ENCODE measurements at places on chromosomes 16 and 17. TPM values are rescaled to one million over a fixed set of nuclear protein-coding genes. Genes with fewer than 3 reads are reported as not detected.

The ABCC12 gene
- total RNA-seq = 0.15 TPM

The ETV4 gene
- not detected for total RNA-seq

The CTRB2 gene
- total RNA-seq = not detected

The DNASE1L2 gene
- 0.66 TPM for total RNA-seq

The TAT gene
- 212 TPM for total RNA-seq

The C16orf95 gene
- total RNA-seq = not detected

The KCNH4 gene
- not detected for total RNA-seq

The KRT20 gene
- not detected for total RNA-seq

The HCRT gene
- total RNA-seq = not detected

The TEKT5 gene
- total RNA-seq = not detected

The PIGQ gene
- 22.2 TPM for total RNA-seq

The UMOD gene
- total RNA-seq = not detected

The OR2C1 gene
- not detected for total RNA-seq

The CD300H gene
- total RNA-seq = 1.5 TPM

The CHST4 gene
- total RNA-seq = 0.66 TPM

The PYCARD gene
- 50.2 TPM for total RNA-seq

The SPAG5 gene
- total RNA-seq = 4.1 TPM

The SLC16A6 gene
- 4.1 TPM for total RNA-seq

The MEIOC gene
- total RNA-seq = not detected

The PRR29 gene
- 0.15 TPM for total RNA-seq

The KRTAP9-1 gene
- not detected for total RNA-seq

The FSCN2 gene
- 1.6 TPM for total RNA-seq

The PHOSPHO1 gene
- total RNA-seq = not detected

The FAM20A gene
- 28.8 TPM for total RNA-seq

The TP53TG3F gene
- total RNA-seq = not detected

The AANAT gene
- not detected for total RNA-seq

The STX1B gene
- total RNA-seq = 2.6 TPM

The IGFALS gene
- 0.44 TPM for total RNA-seq

The ABHD15 gene
- total RNA-seq = 9.8 TPM

The BAIAP2 gene
- total RNA-seq = 37.6 TPM

The ATF7IP2 gene
- 9.4 TPM for total RNA-seq

The CDK3 gene
- 9.5 TPM for total RNA-seq

The CFAP52 gene
- total RNA-seq = 0.66 TPM

The PRSS33 gene
- not detected for total RNA-seq

The CCR7 gene
- 1.0 TPM for total RNA-seq

The C1QTNF8 gene
- total RNA-seq = not detected

The TNP2 gene
- total RNA-seq = not detected

The SLC25A11 gene
- 42.6 TPM for total RNA-seq

The SUPT6H gene
- total RNA-seq = 69.9 TPM

The TMEM238L gene
- 0.66 TPM for total RNA-seq

The FBXW10 gene
- not detected for total RNA-seq

The FZD2 gene
- 3.0 TPM for total RNA-seq

The VTN gene
- total RNA-seq = 0.32 TPM

The FBXW10B gene
- 4.9 TPM for total RNA-seq

The ZMYND15 gene
- total RNA-seq = 0.98 TPM

The RHBDF1 gene
- total RNA-seq = 43.3 TPM

The TLCD1 gene
- 3.9 TPM for total RNA-seq

The VAT1L gene
- 0.33 TPM for total RNA-seq

The TK2 gene
- 40.4 TPM for total RNA-seq

The HOXB7 gene
- total RNA-seq = 16.8 TPM

The GINS2 gene
- 1.1 TPM for total RNA-seq

The DOC2A gene
- total RNA-seq = 4.5 TPM

The EME1 gene
- 0.64 TPM for total RNA-seq

The TEFM gene
- total RNA-seq = 29.6 TPM

The RAC3 gene
- total RNA-seq = 7.6 TPM

The ITPRIPL2 gene
- 66.6 TPM for total RNA-seq

Measured in breast epithelium (tissue), 4 donors.